ENCODE measurements at places on chromosomes 6 and 20.

- DNase-seq: peak; percentile 11
Measured at GRCh38 chr6:55445648-55446204, 118.5 kb downstream of the GFRAL start.

GRCh38 chr6:65289491-65289890, 417.5 kb downstream of the EYS start:
- no peak for DNase-seq

DNA sequence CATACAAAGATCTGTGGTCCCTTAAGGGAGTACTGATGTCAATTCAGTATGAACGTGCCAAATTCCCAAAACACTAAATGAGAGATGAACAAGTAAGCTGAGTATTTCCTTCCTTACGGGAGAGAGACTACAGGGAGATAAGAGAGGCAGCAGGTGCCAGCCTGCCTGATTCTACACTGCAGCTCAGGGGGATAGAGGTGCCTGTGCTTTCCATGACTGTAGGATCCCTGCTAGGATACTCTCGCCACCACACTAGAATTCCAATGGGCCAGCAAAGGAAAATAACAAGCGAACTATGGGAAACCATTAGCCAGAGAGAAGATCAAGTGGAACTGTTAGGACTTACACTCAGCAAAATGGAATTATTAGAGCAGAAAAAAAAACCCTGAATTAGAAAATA, 198.5 kb upstream of the BTBD3 start:
- DNase-seq: no peak

DNA sequence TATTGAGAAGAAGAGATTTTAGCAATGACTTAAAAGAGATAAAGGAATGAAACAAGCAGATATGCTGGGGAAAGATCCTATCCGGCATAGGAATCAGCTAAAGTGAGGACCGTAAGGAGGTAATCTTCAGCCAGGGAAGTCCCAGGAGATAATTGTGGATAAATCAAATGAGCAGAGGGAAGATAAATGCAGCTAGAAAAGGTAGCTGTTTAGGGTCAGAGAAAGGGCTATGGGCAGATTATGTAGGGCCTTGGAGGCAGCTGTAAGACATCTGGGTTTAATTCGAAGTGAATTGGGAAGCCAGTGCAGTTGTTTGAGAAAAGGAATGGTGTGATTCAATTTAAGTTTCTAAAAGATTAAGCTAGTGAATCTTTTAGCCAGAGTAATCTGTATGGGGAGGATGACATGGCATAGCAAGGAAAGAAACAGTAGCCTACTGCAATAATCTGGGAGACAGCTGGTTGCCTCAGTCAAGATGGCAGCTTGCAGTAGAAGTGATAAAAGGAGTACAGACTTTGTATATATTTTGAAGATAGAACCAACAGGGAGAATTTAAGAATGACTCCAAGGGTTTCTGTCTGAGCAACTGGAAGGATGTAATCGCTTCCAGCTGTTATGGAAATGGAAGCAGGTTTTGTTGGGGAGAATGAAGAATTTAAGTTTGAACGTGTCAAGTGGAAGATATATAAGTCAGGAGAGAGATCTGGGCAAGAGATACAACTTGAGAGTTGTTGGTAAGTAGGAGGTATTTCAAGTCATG, 552.3 kb upstream of the FLRT3 start:
- DNase-seq: no peak

DNA sequence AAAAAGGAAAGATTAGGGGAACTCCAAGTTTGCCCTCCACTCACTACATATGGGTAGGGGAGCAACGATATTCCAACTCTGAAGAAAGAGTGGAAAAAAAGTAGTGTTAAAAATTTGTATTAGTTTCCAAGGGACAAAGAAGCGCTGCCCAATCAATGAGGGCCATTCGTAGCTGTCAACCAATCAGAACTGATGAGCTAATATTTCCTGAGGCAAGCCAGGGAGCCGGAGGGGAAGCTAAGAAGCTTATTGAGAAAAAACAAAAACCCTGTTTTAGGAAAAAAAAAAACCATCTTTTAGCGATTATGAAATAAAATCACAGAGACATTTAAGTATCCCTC, 59.5 kb downstream of the TRIM38 start:
- DNase-seq: peak; percentile 76

- peak; percentile 63 for DNase-seq
Measured at GRCh38 chr6:109187399-109188114, 92.2 kb downstream of the CEP57L1 start.

DNA sequence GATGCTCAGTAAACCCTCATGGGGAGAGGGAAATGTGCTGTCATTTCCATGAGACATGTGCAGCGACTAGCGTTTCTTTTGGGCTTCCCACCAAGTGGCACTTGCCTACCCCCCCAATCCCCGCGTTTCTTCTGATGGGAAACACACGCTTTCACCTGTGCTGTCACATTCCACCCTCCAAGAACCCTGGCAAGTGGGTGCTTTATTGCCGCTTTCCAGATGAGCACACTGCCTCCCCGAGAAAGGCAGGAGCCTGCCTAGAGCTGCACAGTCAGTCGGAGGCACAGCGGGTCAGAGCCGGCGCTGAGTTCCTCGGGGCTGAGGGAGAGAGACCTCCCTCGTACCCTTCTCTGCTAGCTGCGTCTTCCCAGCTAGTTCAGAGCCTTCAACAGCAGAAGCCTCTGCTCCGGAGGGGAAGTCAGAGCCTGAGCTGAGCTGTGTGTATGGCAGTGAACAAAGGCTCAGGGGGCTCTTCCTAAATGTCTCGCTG, 12.3 kb upstream of the CCDC167 start:
- DNase-seq: no peak

GRCh38 chr20:22475662-22476061, 108.7 kb downstream of the FOXA2 start:
- DNase-seq: no peak

- no peak for DNase-seq
Measured at GRCh38 chr6:152783217-152783878, 32.8 kb downstream of the VIP start.

DNA sequence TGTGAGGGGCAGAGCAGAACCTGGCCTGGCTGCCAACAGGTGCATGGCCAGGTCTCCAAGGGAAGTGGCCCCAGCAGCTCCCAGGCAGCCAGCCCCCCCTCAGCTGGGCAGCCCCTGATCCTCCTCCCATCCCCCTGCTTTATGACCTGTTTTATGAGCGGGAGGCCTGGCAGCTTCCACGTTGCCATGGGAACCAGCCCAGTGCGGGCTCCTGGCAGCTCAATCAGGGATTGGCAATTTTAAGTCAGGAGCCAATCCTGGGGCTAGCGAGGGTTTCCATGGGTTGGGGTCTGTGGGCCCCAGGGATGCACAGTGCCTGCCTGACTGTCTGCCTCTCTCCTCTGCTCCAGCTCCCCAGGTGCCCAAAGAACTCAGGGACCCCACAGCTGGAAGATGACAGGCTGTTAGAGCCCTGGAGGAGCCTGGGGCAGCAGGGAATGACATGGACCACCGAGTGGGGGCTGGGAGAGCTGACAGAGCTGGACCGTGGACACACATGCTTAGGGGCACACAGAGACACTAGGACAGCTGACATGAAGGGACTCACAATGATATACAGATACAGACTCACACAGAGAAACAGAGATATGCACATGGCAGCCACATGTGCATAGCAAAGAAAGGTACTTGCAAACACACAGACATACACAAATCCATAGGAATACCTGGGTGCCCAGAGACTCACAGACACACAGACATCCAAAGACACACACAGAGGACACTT, 56.5 kb upstream of the SIRPA start:
- DNase-seq: no peak

DNA sequence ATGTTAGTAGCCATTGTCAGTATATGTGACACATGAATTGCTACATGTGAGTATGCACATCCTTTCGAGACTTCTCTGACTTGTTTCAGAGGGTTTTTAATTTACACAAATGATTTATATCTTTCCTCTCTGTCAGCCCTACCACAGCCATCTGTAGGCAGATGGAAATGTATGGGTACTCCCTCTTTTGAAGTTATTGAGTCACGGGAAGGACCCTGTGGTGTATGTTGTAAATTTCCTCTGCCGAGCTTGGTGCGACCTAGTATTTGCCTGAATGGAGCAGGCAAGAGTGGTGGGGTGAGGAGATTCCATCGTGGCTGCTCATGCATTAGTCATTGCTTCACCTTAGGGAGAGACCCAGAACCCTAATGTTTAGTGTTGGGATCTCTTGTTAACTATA, 171.9 kb downstream of the JARID2 start:
- DNase-seq: peak; percentile 46

DNA sequence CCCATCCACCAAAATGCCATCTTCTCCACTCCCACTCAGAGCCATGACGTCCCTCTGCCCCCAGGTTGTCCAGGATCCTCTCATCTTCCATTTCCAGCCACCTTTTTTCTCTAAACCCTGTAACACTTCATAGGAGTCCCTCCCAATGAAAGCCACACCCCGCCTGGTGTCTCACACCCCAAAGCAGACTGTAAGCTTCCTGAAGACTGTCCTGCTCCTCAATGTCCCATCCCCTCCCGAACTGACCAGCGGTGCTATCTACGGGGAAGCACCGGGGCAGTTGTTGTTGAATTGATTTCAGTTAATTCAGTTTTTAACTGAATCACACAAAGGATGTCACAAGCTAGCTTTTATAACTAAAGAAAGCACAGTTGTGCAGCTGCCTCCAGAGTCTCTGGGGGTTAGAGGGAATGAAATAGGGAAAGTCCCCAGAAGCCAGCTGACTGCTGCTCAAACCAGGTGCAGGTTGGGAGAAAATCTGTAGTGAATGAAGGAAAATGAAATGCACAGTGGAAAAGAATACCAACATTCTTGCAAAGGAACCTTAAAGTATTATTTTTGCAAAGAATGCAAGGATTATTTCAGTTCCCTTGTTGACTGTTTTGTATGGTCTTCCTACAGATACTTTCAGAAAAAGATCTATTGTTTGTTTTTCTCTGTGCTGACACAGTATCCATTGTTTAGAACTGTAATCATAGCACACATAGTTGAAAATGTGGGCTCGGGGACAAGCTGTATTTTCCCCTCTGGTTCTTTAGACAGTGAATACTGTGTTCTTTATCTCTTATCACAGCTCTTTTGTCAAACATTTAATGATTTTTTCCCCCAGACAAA, 222.6 kb upstream of the QKI start:
- no peak for DNase-seq

- DNase-seq: no peak
Measured at GRCh38 chr6:129451187-129451586, 258.8 kb downstream of the ARHGAP18 start.

- no peak for DNase-seq
Measured at GRCh38 chr6:104656235-104656634, 203.5 kb downstream of the HACE1 start.

DNA sequence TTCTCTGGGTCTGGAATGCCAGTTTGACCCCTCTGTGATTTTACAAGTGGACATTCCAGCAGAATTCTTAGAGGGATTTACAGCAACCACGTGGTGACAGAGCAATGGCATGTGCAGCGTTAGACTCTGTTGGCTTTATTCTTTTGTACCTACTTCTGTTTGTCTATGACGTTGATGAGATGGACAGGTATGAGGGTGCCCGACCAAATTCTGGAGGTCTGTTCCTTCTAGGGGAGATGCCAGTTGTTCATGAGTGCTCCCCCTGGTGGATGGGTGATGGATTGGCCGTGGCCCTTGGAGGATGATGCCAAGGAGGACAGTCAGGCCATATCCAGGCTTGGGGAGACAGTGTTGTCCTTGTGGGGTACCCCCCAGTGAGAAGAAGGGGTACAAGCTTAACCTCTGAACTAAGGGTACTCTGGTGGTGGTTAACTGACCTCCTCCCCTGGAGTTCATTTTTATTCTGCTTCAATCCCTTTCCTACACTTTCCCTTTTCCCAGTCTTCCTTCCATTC, 198.6 kb downstream of the DTNBP1 start:
- peak; percentile 68 for DNase-seq

- DNase-seq: peak; percentile 77
Measured at GRCh38 chr6:45419571-45420082, 41.9 kb upstream of the SUPT3H start.

GRCh38 chr6:34922177-34922663, 33.2 kb downstream of the ANKS1A start:
- DNase-seq: no peak

- peak; percentile 44 for DNase-seq
Measured at GRCh38 chr6:117547688-117548621, 54.4 kb downstream of the GOPC start.

DNA sequence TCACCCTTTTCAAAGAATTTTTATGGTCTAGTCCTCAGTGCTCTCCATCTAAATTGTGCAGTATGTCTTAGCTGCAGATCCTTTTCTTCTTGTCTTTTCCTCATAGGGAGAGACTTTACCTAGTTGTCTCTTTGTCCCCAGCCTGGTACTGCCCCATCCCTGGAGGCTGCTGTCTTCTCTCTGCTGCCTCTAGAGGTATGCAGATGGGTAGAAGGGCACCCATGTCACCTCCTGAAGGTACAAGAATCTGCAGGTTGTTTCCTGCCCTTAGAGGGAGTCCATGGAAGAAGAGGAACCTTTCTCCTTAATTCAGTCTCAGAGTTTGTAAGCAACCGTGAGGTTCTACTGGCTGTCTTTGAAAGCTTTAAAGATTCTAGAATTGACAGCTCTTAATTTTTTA, 39.1 kb downstream of the MCM8 start:
- DNase-seq: no peak

DNA sequence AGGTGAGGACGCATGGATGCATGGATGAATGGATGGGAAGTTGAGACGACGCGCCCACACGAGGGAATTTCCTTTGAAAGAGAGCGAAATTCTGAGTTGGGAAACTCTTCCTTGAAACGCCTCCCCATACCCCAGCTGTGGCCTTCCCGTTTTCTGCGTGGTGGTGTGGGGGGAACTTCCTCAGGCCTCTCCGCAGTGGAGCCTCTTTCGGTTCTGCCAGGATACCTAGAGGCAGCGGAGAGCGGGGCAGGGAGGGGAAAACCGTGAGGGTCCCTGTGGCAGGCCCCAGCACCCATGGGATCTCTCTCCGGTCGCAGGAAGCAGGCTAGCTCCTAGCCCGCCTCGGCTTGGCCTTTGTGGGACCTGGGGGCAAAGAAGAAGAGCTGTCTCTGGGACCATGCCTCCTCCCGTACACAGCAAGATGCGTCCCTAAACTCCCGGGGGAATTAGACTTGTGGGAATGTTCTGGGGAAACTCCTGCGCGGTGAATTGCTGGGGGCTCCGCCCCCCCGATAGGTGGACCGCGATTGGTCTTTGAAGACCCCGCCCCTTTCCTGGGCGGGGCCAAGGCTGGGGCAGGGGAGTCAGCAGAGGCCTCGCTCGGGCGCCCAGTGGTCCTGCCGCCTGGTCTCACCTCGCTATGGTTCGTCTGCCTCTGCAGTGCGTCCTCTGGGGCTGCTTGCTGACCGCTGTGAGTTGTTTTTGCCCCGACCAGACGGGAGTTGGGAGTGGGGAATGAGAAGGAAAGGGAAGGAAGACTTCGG, at the start of gene CD40:
CD40 (plus strand) TSS at position 611 of the 764 bp plus-strand sequence; CDS start at position 641, 30 bp downstream.
- peak; percentile 50 for DNase-seq

GRCh38 chr6:111605100-111605751, 452 bp downstream of the TRAF3IP2 start:
- peak; percentile 34 for DNase-seq
